Left renal pelvis (tissue), 4 donors: ENCODE measurements at places on chromosomes 11 and 22. TPM values are rescaled to one million over a fixed set of nuclear protein-coding genes. Genes with fewer than 3 reads are reported as not detected.

The RASGRP2 gene
- 7.7 TPM for polyA plus RNA-seq

The APOL3 gene
- polyA plus RNA-seq, result 13.0 TPM

The OR4X2 gene
- not detected for polyA plus RNA-seq

DNA sequence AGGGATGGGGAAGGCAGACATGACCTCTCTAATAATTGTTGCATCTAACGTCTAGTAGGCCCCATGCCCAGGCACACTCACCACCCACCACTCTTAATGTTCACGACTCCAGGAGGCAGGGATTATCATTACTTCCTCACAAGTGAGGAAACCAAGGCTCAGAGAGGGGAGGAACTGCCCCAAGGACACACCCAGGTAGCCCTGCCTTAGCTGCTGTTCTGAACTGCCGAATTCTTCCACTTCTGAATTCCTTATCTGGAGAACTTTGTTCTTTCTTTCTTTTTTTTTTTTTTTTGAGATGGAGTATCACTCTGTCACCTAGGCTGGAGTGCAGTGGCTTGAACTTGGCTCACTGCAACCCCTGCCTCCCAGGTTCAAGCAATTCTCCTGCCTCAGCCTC lies 16.7 kb downstream of the SLCO2B1 start:
- DNase-seq, result no peak

- no peak for DNase-seq
These were observed 4.1 kb upstream of the ACER3 start for GRCh38 chr11:76856571-76856970.

GRCh38 chr11:118629761-118630661 lies 22.6 kb downstream of the PHLDB1 start:
- DNase-seq, result no peak

DNA sequence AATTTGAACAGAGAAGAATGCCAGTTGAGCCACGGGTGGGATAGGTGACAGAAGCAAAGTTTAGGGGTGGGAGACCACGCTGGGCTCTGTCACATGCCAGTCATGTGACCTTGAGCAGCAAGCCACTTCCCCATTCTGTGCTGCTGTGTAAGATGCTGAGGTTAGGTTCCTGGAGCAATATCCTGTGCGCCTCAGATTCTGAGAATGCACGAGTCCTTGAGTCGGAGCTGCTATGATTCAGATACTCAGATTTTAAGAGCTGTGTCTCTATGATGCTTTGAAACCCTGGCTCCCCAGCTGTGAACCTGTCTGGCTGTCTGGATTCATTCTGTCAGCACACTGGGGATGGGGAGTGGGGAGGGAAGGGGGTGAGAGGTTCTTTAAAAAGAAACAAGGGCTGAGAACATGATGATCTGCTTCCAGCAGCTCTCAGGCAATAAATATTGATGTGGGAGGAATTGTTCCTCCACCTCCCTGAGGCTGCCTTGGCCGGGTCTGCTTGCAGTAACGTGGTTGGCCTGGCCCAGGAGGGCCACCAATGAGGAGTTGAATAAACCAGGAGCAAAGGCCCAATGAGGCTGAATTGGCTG lies 24.0 kb downstream of the SLCO2B1 start:
- DNase-seq, result no peak

DNA sequence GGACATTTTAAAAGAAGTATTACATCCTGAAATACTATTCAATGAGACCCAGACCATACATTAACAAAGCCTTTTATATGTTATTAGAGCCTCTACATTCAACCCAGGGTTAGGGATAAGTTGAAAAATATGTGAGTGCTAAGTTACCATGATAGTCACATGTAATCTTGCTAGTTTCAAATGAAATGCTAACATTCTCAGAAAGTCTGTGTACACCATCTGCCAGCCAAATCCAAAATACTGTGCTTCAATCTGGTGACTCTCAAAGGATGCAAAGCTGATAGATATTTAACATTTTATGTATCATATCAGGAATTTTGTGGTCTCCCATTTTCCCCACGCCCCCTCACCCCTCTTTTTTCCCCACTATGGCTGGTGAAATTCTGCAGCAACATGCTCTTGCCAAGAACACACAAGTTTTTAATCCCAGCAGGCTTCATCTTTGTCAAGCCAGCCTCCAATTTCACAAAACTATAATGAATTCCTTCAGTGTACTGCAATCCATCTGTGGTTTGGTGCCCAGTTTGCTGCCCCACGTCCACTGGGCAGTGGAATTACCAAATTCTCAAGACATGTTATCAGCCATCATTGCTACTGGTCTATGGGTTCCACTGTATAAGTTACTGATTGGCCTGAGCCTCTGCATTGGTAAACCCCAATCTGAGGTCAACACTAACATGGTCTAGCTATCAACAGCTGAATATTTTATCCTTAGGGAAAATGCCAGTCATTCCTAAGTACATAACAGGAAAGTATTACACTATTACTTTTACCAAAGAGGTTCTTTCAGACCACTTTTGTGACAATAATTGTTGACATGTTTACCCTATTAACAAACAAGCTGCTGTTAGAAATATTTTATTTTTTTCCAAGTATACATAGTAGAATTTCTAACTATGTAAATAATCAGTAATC lies 1.5 kb upstream of the PICALM start:
- no peak for DNase-seq

- no peak for DNase-seq
These were observed 26.7 kb downstream of the RRP8 start for GRCh38 chr11:6576471-6577373.

GRCh38 chr22:38069372-38070249 lies 12.4 kb downstream of the PICK1 start:
- DNase-seq, result no peak

- DNase-seq, result no peak
These were observed 642.7 kb upstream of the TENM4 start for GRCh38 chr11:80083531-80083951.

- DNase-seq, result no peak
These were observed 88.6 kb downstream of the ETS1 start for GRCh38 chr11:128498721-128499245.

The EHF gene
- polyA plus RNA-seq, result 22.5 TPM

GRCh38 chr11:114685097-114685496 lies 6.8 kb downstream of the NXPE2 start:
- no peak for DNase-seq

DNA sequence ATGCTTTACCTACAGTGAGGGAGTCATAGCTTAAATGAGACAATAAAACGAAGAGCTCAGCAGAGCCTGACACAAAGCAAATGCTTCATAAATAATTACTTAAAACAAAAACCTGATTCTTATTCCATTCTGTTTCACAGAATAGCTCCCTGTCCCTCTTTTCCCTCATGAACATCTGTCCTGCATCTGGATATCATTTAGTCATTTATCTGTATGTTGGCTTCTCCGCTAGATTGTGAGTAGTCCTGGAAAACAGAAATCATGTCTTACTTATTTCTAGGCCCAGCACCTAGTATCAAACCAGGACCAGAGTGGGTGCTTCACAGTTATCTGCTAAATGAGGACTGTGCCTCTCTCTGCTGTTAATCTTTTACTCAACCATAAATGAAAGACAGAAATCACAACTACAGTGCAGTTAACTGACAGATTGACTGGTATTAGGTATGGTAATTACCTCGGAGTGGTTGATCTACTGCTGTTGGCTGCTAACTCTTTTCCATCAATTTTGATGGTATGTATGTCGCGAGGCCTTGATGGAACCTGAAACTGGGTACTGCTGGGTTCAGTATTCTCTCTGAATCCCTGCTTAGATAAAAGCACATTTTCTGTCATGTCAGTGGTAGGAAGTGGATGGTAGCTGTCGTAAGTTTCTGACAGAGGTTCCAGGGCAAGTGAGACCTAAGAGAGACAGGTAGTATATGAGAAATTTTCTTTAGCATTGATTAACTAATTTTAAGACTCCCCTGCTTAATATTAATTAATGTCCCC lies 31.5 kb downstream of the C2CD3 start:
- DNase-seq, result no peak

- DNase-seq, result no peak
These were observed 718 bp downstream of the CHKA start for GRCh38 chr11:68120273-68121066.

- DNase-seq, result no peak
These were observed 25.3 kb upstream of the SESN3 start for GRCh38 chr11:95256321-95256779.

The SHANK3 gene
- 15.0 TPM for polyA plus RNA-seq

- DNase-seq, result no peak
These were observed 24.8 kb downstream of the PPP6R2 start for GRCh38 chr22:50367778-50368500.

DNA sequence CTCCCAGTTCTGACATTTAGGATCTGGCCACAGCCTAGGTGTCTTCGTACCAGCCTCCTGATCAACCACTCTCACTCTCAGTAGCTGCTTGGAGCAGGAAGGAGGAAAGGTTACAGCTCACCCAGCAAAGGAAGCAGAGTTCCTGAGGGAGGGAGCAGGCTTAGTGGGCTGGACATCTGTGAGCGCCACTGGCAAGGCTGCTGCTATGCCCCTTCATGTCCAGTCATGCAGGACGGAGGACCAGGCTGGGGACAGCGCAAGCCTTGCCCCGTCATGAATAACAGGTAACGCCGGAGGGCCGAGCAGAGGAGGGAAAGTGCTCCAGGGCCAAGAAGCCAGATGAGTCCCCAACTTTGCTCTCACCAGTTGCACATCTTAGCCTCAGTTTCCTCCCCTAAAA lies 25.8 kb downstream of the TPST2 start:
- no peak for DNase-seq

DNA sequence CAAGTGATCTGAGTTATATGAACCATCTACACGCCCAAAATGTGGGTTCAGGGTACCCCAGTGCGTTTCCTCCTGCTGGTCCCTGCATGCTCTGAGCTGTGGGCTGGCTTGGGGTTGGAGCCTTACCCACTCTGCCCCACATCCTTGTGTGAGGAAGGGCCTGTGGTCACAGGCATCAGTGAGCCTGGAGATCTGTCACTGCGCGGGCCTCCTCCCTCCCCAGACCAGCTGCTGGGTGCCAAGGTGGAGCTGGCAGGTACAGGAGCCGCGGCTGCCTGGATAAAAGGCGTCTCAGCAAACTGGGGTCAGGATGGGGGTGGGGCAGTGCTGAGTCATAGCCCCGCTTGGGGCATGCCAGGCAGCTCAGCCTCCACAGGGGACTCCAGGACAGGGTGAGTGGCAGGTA lies 17.9 kb downstream of the GNAZ start:
- no peak for DNase-seq

The MS4A4E gene
- 0.83 TPM for polyA plus RNA-seq

DNA sequence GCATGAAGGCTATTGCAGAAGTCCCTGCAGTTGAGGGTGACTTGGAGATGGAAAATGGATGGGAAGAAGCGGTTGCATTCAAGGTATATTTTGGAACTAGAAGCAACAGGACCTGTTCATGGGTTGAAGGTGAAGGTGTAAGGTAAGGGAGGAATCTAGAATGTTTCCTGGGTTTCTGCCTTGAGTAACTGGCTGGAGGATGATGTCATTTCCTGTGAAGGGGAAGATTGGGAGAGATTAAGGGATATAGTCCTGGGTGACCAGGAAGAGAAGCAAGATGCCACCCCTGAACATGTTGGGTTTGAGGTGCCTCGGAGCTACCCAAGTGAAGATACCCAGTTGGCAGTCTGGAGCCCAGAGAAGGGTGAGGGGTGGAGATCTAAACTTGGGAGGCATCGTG lies 12.1 kb upstream of the MOGAT2 start:
- DNase-seq, result no peak

DNA sequence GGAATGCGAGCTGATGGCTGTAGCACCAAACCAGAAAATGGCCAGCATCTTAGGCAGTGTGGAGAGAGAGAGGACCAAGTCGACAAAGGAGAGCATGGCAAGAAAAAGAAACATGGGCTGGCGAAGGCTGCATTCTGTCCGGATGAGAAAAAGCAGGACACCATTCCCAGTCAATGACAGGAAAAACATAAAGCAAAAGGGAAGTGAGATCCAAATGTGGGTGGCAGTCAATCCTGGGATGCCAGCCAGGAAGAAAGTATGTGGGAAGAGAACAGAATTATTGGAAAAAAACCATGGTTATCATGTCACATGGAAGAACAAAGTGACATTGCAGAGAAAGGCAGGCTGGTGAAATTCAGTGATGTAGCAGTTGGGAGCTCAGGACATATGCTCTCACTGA lies 36.9 kb upstream of the OR56A1 start:
- DNase-seq, result no peak

DNA sequence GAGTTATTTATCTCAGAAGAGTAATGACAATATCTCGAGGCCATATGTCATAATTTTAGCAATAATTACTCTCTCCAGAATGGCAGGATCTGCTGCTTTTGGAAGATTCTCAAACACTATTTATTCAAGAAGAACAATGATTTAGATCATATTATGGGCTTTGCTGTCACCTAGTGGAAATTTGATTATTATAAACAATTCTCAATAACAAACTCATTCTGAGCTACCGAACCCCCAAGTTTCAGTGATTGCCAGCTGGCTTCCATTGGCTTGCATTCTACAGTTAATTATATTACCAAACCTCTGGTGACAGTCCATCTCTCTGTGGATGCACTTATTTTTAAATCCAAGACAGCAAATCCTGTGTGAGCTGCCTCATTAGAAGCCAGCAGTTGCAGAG lies 27.9 kb upstream of the SLC36A4 start:
- no peak for DNase-seq

The GGTLC2 gene
- 0.24 TPM for polyA plus RNA-seq

The GAL gene
- 0.20 TPM for polyA plus RNA-seq

The SCARF2 gene
- polyA plus RNA-seq, result 39.7 TPM

DNA sequence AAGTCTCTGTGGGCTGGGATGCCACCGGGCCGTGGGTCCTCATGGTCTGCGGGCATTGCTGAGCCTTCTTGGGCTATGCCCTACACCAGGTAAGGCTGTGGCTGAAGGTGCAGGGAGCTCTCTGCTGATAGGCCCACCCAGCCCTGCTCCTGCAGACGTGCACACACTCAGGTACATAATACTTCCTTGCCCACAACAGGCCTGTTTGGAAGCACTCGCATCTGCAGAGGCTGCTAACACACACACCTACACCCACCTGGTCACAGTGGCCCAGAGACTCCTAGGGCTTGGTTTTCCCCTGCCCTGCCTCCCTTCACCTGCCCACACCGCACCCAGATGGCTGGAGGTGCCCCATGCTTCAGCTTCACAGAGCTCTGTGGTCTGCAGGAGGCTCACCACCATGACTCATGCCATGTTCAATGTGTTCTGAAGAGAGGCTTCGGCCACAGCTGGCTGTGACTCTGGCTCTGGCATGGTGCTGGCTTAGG lies 72.8 kb upstream of the KCNQ1OT1 start:
- no peak for DNase-seq

- no peak for DNase-seq
These were observed 56.3 kb upstream of the SOX6 start for GRCh38 chr11:16412525-16413172.

GRCh38 chr11:125483592-125483991 lies 12.5 kb downstream of the FEZ1 start:
- no peak for DNase-seq

GRCh38 chr11:111938687-111939160 lies 1.6 kb downstream of the DIXDC1 start:
- DNase-seq, result no peak
